ENCODE measurements at places on chromosomes 1 and 21. TPM values are rescaled to one million over a fixed set of nuclear protein-coding genes. Genes with fewer than 3 reads are reported as not detected.

DNA sequence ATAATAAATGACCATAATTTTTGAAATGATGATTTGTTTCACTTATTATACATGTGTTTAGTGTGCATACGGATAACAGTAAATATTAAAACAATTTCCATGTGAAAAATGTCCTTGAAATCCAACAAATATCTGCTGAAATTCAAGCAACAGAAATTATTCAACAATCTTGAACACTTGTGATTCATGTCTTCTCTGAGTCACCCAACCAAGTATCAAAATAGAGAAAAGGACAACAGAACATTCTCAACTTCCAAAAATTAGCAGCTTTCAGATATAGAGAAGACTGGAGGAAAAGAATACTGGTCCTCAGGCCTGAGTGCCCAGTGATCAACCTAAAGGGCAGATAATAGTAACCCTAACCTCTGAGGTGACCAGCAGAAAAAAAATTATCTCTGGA is 90.8 kb downstream of the VAV3 start:
- peak; percentile 10 for DNase-seq

PERM1 gene
- 0.43 TPM for total RNA-seq

IARS2 gene
- total RNA-seq, result 87.0 TPM

THBS3 gene
- 32.8 TPM for total RNA-seq

DNA sequence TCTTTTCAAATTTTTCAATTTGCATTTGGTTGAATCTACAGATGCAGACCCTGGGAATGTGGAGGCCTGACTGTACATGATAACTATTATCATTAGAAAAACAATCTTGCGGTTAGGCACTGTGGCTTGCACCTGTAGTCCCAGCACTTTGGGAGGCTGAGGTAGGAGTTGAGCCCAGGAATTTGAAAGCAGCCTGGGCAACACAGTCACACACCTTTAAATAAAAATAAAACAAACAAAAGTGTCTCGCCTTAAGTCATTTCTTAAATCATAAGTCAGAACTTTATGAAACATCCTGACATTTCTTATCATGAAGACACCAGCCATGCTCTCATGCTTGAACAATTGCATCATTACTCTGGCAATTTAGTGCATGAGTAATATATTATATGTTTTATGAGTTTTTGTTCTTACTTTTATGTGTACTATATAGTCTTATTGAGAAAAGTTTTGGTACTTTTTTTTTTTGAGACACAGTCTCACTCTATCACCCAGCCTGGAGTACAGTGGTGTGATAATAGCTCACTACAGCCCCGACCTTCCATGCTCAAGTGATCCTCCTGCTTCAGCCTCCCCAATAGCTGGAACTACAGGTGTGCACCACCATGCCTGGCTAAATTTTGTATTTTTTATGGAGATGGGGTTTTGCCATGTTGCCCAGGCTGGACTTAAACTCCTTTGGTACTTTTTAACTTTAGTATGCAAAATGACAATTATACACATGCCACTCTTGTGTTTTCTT is 7.8 kb downstream of the TBX19 start:
- peak; percentile 25 for DNase-seq

DNA sequence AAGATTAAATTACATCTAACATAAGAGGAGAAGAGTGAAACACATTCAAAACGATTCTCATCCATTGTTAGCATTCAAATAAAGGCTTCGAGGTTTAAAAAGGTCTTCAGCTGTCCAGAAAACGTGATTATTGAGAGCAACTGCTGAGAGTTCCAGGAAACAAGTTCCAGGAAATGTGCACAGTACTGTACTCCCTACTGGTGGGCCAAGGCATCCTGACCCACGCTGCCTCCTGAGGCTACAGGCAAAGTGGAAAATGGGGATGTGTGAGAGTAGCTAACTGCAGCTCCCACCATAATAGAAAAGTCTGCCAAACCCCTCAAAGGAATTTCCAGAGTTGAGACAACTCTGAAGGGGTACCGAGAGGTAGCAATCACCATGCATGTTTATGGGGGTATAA is 2.0 kb downstream of the VAV3 start:
- no peak for DNase-seq

GRCh38 chr1:53535846-53536245 is 76.6 kb downstream of the DMRTB1 start:
- no peak for DNase-seq
